ENCODE measurements at places on chromosomes 5 and 9. TPM values are rescaled to one million over a fixed set of nuclear protein-coding genes. Genes with fewer than 3 reads are reported as not detected.

NEURL1B gene
- total RNA-seq: 0.16 TPM

CDO1 gene
- 0.16 TPM for total RNA-seq

- DNase-seq: no peak
These were observed 4.7 kb downstream of the PRDM6 start for GRCh38 chr5:123093601-123094236.

SLC34A3 gene
- not detected for total RNA-seq

- DNase-seq: no peak
These were observed 198.7 kb downstream of the SEMA6A start for GRCh38 chr5:116375926-116376325.

DNA sequence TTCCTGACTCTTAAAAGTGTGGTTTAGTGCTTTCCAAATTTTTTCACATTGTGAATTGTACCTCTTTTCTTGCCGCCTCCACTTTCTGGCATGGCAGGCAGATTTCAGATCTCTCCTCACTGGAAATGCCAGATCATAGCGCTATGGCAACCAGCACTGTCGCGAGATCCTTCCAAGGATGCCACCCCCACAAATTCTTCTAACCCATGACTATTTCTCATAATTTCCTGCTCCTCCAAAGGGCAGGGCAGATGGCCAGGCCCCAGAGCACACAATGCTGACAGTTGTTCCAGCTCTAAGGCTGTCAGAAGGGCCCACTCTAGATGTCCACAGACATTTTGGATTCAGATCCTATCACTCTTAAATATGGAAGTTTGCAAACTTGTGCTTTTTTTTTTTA, 446.2 kb upstream of the RIOK2 start:
- DNase-seq: no peak

- no peak for DNase-seq
These were observed 82.4 kb downstream of the BOD1 start for GRCh38 chr5:173534031-173534430.

OTULINL gene
- 10.9 TPM for total RNA-seq

GRCh38 chr5:86981898-86982297, 285.8 kb upstream of the RASA1 start:
- DNase-seq: no peak

DNA sequence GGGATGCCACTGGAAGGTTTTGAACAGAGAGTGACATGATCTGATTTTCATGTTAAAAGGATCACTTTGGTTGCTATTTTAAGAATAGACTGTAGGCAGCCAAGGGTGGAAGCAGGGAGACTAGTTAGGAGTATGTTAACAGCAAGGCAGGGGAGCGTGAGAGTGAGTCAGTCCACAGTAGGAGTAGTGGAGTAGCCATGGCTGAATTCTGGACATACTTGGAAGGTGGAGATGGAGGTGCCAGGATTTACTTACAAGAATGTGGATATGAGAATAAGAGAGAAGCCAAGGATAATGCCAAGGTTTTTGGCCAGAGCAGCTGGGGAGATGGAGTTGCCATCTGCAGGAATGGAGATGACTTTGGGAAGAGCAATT, 118.8 kb downstream of the GALNT10 start:
- no peak for DNase-seq

DNA sequence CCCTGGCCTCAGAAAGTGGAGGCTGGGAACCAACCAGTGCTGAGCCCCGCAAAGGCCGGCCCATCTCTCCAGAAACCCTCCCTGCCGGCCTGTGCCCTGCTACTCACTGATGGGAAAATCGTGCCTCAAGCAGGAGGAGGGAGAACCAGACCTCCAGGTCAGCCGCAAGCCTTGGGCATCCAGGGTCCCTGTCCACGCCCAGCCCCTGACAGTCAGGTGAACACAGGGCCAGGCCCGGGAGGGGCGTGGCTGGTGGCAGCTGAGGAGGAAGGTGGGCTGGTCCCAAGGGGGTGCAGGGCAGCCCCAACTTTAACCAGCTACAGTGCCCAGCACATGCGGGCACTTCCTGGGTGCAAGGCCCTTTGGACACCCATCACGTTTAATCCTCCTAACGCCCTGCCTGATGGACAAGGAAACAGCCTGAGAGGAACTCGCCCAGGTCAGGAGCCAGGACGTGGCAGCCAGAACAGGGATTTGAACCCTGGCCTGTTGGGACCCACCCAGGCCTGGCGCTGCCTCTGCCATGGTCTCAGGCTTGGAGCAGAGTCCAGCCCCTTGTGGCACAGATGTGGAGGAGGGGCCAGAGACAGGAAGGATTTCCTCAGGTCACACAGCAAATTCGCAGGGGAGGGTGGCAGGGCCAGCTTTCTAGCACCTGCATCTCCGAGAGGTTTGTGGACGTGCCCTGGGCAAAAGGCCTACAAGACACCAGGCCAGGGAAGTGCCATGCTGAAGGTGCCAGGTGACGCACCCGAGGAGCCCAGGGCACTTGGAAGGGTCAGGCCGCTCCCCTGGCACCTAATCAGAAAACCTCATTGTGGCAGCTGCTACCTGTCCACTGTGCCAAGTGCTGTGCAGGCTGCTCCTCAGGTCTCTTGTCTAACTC, 4.5 kb downstream of the RALGDS start:
- DNase-seq: no peak

ZDHHC11B gene
- total RNA-seq: 0.48 TPM

GRCh38 chr9:4105183-4105582, 194.7 kb downstream of the GLIS3 start:
- no peak for DNase-seq

DNA sequence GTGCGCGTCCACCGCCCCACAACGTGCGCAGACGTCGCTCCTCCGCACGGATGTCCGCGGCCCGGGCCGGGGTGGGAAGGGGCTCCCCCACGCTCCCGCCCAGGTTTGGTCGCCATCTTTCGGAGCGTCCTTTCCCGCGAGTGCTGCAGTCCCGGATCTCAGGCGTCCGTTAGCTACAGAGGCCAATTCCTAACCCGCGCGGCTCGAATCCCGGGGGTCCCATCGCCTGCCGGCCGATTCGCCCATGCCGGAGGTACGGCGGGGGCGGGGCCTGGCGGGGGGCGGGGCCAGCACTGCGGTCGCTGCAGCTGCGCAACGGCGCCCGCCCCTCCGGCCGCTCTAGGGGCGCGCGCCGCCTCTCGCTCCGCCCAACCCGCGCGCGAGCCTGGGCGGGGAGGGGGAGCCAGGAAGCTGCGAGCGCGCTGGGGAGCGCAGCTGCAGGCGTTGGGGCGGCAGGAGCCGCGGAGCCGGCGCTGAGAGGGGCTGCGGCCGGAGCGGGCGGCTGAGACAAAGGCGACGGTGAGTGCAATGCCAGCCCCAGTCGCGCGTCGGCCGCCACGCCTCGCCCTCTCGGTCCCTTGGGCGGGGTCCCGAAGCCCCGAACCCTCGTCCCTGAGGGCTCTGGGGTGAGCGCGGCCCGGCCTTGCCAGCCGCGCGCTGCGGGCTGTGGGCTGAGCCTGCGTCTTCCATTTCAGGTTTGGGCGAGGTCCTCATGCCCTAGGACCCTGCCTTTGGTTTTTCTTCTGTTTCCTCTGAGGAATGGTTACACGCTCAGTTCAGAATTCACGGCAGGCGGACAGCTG, at the start of gene CDC42SE2:
CDC42SE2 (plus strand) TSS at position 406 of the 803 bp plus-strand sequence. CDS start 95,441 bp downstream, outside the sequence.
- DNase-seq: peak; percentile 91

GRCh38 chr9:82332018-82332773, 343.6 kb downstream of the SPATA31D1 start:
- DNase-seq: no peak
